ENCODE measurements at places on chromosomes 16 and 17. TPM values are rescaled to one million over a fixed set of nuclear protein-coding genes. Genes with fewer than 3 reads are reported as not detected.

The SOX15 gene
- 0.26 TPM for total RNA-seq

The NXPH3 gene
- total RNA-seq: 2.9 TPM

The KRT222 gene
- total RNA-seq: not detected

The GAS2L2 gene
- total RNA-seq: 0.07 TPM

The TBC1D3H gene
- not detected for total RNA-seq

The FOXJ1 gene
- total RNA-seq: not detected

The CCL5 gene
- not detected for total RNA-seq

The ZMYND15 gene
- 0.07 TPM for total RNA-seq

The CRYM gene
- 0.63 TPM for total RNA-seq

The TBC1D3C gene
- total RNA-seq: not detected

The STAC2 gene
- total RNA-seq: 2.1 TPM

The SMPD3 gene
- total RNA-seq: 0.07 TPM

The FBXO39 gene
- 0.07 TPM for total RNA-seq

The NPIPA5 gene
- 5.3 TPM for total RNA-seq

The KRT12 gene
- total RNA-seq: not detected

The RBL2 gene
- total RNA-seq: 57.7 TPM

The EFCAB5 gene
- total RNA-seq: 0.13 TPM

The CCNF gene
- total RNA-seq: 5.0 TPM

The TPSB2 gene
- not detected for total RNA-seq

The CEP295NL gene
- 2.2 TPM for total RNA-seq

The MPP2 gene
- 5.1 TPM for total RNA-seq

The KRT16 gene
- total RNA-seq: 1.3 TPM

All from smooth muscle cell of the pulmonary artery (primary cell).